ENCODE measurements at places on chromosomes 1 and 21. TPM values are rescaled to one million over a fixed set of nuclear protein-coding genes. Genes with fewer than 3 reads are reported as not detected.

Gene GFI1
- total RNA-seq = 3.3 TPM

Gene AIRE
- not detected for total RNA-seq

DNA sequence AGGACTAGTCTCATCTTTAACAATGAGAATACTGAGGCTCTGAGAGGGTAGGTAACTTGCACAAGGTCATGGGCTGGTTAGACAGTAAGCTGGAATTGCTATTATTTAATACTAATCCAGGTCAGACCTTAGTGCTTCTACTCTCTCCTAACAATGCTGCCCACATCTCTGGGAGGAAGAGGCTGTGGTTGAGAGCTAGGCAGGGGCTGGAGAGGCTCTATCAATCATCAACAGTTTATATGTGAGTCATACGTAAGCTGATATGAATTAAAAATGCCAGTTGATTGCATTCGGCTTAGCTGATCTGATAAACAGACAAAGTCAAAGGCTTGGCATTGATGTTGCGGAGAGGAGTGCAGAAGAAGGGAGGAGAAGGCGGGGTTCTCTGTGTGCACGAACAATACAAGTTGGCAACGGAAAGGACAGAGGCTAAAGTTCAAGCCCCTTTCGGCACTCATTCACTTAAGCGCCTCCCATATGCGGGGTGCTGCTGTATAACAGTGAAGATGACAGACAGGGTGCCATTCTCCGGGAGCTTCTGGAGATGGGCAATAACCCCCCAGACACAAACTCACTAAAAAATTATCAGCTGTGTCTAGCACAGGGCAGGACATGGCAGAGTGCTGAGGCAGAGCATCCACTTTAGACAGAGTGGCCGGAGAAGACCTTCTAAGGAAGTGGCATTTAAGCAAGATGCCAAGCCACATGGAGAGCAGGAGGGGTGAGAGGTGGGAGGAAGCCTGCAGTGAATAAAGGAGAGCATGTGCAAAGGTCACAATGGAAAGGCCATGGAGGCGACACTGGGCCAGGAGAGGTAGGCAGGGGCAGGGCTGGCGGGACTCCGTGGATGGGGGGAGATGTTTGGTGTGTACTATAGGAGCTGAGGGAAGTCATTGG lies 195.2 kb downstream of the ZSCAN20 start:
- no peaks in the 10 kb centered on the region for H3K36me3 ChIP-seq
- no peak overlapping the region for H3K4me3 ChIP-seq
- H3K27me3 ChIP-seq = no peaks in the 10 kb centered on the region
- no peak for DNase-seq
- no peaks in the 10 kb centered on the region for H3K4me1 ChIP-seq
- H3K27ac ChIP-seq = no peak overlapping the region

GRCh38 chr1:162357681-162358266 lies 18.9 kb downstream of the SPATA46 start:
- H3K36me3 ChIP-seq = peaks cover 13% of the 10 kb centered on the region
- no peaks in the 10 kb centered on the region for H3K27me3 ChIP-seq
- no peak overlapping the region for H3K4me3 ChIP-seq
- no peak overlapping the region for H3K27ac ChIP-seq
- DNase-seq = no peak

GRCh38 chr1:76820028-76820427 lies 47.3 kb upstream of the ST6GALNAC5 start:
- H3K27ac ChIP-seq = no peak overlapping the region
- no peaks in the 10 kb centered on the region for H3K27me3 ChIP-seq
- no peaks in the 10 kb centered on the region for H3K36me3 ChIP-seq
- H3K4me3 ChIP-seq = no peak overlapping the region

Gene OR14A2
- not detected for total RNA-seq

GRCh38 chr1:41983451-41983850 lies 64.7 kb upstream of the HIVEP3 start:
- H3K36me3 ChIP-seq = no peaks in the 10 kb centered on the region
- H3K27ac ChIP-seq = no peak overlapping the region
- no peak overlapping the region for H3K4me3 ChIP-seq
- H3K27me3 ChIP-seq = no peaks in the 10 kb centered on the region
- no peak for DNase-seq

DNA sequence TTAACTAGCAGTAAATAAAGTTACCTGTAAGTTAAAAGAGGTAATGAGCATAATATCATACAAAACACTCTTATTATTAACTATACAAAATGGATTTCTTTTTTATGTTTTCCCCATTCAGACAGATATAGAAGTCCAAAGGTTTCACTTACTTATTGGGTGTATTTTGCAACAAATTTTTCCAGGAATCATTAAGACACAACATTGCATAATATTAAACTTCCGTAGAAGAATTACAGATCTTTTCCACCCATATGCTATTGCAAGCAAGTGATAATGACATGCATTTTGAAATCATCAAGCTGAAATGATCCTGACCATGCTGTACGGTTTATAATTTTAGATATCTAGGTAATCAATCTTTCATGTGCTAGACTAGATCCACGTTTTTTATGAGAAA lies 957.0 kb downstream of the NCAM2 start:
- H3K4me3 ChIP-seq = no peak overlapping the region
- H3K4me1 ChIP-seq = no peaks in the 10 kb centered on the region
- DNase-seq = no peak

Gene TM2D1
- total RNA-seq = 59.6 TPM

DNA sequence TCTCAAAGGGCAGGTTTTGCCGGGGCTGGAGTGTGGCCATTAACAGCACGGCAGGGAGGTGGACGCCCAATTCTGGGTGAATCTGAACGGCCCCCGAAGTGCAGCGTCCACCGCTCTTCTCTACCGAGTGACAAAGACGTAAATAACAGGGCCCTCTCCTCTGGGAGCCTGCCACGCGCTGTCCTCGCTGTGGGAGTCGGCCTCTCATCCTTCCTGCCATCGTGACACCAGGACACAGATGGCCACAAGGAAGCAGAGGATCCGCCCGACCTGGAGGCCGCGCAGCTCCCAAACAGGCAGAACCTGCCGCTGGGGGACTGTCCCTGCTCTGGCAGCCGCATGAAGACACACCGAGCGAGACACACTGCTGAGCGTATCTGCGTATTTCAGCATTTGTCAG lies 12.1 kb upstream of the CDK11B start:
- no peaks in the 10 kb centered on the region for H3K27me3 ChIP-seq
- H3K4me1 ChIP-seq = no peaks in the 10 kb centered on the region
- no peak overlapping the region for H3K27ac ChIP-seq
- DNase-seq = no peak
- no peak overlapping the region for H3K4me3 ChIP-seq

GRCh38 chr1:156796340-156797097 lies 20.1 kb downstream of the SH2D2A start:
- peaks cover 100% of the 10 kb centered on the region for H3K36me3 ChIP-seq
- H3K4me1 ChIP-seq = peaks cover 5% of the 10 kb centered on the region
- H3K4me3 ChIP-seq = no peak overlapping the region
- H3K27ac ChIP-seq = no peak overlapping the region
- H3K27me3 ChIP-seq = no peaks in the 10 kb centered on the region

DNA sequence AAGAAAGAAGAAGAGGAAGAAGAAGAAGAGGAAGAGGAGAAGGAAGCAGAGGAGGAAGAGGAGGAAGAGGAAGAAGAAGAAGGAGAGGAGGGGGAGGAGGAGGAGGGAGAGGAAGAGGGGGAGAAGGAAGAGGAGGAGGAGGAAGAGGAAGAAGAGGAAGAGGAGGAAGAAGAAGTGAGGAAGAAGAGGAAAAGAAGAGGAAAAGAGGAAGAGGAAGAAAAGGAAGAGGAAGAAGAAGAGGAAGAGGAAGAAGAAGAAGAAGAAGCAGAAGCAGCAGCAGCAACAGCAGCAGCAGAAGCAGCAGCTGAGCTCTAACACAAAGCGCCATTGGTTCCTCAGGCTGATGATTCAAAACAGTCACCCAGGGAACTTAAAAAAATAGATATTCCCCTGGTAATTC lies 34.0 kb downstream of the DNAI4 start:
- no peak overlapping the region for H3K4me3 ChIP-seq
- DNase-seq = no peak
- no peak overlapping the region for H3K27ac ChIP-seq
- no peaks in the 10 kb centered on the region for H3K4me1 ChIP-seq

Gene BATF3
- total RNA-seq = 4.5 TPM

Gene PTPRU
- total RNA-seq = 32.7 TPM

GRCh38 chr1:217867446-217867995 lies 236.4 kb downstream of the SPATA17 start:
- H3K27ac ChIP-seq = no peak overlapping the region
- H3K4me3 ChIP-seq = no peak overlapping the region
- H3K4me1 ChIP-seq = no peaks in the 10 kb centered on the region
- no peaks in the 10 kb centered on the region for H3K27me3 ChIP-seq
- H3K36me3 ChIP-seq = no peaks in the 10 kb centered on the region
- no peak for DNase-seq

Gene LENEP
- not detected for total RNA-seq

Gene IL23R
- total RNA-seq = not detected

GRCh38 chr1:15229707-15230131 lies 17.3 kb upstream of the FHAD1 start:
- no peaks in the 10 kb centered on the region for H3K36me3 ChIP-seq
- no peak for DNase-seq
- no peaks in the 10 kb centered on the region for H3K27me3 ChIP-seq
- no peak overlapping the region for H3K27ac ChIP-seq
- no peak overlapping the region for H3K4me3 ChIP-seq
- H3K4me1 ChIP-seq = no peaks in the 10 kb centered on the region

GRCh38 chr1:150516050-150516591 lies 569 bp downstream of the FALEC start:
- H3K27me3 ChIP-seq = no peaks in the 10 kb centered on the region
- H3K4me1 ChIP-seq = peaks cover 12% of the 10 kb centered on the region
- H3K4me3 ChIP-seq = peak overlapping the region; percentile 64
- no peak for DNase-seq

DNA sequence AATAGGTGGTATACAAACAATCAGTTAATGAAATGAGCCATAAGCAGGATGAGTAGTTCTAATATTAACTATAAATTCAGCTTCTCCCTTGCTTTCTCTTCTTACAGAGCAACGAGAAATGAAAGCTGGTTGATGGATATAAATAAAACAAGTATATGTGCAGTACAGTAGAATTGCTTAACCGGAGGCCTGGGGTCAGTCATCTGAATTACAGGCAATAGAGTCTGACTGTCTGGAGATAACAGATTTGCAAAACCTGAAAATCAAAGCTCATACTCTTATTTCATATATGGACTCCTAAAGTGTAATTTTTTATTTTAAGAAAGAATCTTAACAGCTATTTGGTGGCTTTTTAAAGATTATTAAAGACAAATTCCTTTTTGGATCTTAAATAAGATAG lies 43.1 kb upstream of the SGIP1 start:
- no peaks in the 10 kb centered on the region for H3K27me3 ChIP-seq
- no peaks in the 10 kb centered on the region for H3K36me3 ChIP-seq
- no peak for DNase-seq
- H3K4me3 ChIP-seq = no peak overlapping the region
- H3K27ac ChIP-seq = no peak overlapping the region
- H3K4me1 ChIP-seq = peaks cover 7% of the 10 kb centered on the region

Gene ATP1A4
- 2.1 TPM for total RNA-seq

- no peak for DNase-seq
- no peaks in the 10 kb centered on the region for H3K4me1 ChIP-seq
Observed at GRCh38 chr1:119310301-119310700, 58.3 kb upstream of the HAO2 start.

GRCh38 chr1:187001198-187001889 lies 172.6 kb downstream of the PLA2G4A start:
- no peak overlapping the region for H3K4me3 ChIP-seq
- H3K36me3 ChIP-seq = no peaks in the 10 kb centered on the region
- peaks cover 17% of the 10 kb centered on the region for H3K4me1 ChIP-seq
- H3K27me3 ChIP-seq = no peaks in the 10 kb centered on the region
- no peak for DNase-seq
- peak overlapping the region; percentile 54 for H3K27ac ChIP-seq

DNA sequence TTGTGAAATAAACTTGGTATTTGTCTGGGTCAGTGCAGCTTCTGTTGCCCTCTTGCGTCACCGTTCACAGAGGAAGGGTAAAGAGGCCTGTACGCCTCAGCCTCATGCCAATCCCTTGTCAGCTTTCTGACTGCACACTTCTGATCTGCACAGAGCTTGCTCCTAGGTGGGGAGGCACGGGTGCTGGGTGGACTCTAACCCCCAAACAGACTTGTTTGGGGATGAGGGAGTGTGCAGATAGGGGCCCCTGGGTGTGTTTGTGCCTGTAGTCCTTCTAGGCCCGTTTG lies 803 bp upstream of the B4GALT2 start:
- H3K36me3 ChIP-seq = peaks cover 13% of the 10 kb centered on the region
- peak overlapping the region; percentile 89 for H3K4me3 ChIP-seq
- H3K4me1 ChIP-seq = peaks cover 63% of the 10 kb centered on the region
- no peaks in the 10 kb centered on the region for H3K27me3 ChIP-seq
- no peak for DNase-seq

- no peak for DNase-seq
- H3K4me1 ChIP-seq = no peaks in the 10 kb centered on the region
Observed at GRCh38 chr21:15088488-15088887, 23.7 kb upstream of the NRIP1 start.

Gene CFAP74
- total RNA-seq = not detected

GRCh38 chr1:206463911-206464310 lies 6.4 kb upstream of the IKBKE start:
- peaks cover 10% of the 10 kb centered on the region for H3K36me3 ChIP-seq
- H3K4me1 ChIP-seq = peaks cover 13% of the 10 kb centered on the region
- no peak for DNase-seq
- H3K4me3 ChIP-seq = no peak overlapping the region

DNA sequence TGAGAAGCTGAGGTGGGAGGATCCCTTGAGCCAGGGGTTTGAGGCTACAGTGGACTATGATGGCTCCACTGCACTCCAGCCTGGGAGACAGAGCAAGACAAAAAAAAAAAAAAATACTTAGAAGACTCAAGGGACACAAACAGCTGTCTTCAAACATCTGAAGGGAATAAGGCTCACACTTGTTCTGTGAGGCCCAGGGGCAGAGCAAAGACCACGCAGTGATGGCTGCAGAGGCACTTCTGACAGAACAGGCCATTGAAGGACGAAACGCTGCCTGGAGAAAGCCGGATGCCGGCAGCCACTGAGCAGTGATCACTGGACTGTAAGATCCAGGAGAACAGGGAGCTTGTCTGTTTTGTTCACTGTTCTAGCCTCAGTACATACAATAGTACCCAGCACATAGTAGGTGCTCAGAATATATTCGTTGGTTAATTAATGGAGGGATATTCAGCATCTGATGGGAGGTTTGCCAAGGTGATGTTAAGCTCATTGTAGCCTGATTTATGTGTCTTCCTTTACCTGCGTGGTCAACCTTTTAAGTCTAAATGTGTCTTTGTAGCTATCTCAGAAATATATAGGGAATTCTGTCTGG lies 12.1 kb upstream of the NDC1 start:
- peaks cover 41% of the 10 kb centered on the region for H3K36me3 ChIP-seq
- H3K27ac ChIP-seq = no peak overlapping the region
- DNase-seq = no peak
- no peaks in the 10 kb centered on the region for H3K27me3 ChIP-seq
- H3K4me1 ChIP-seq = no peaks in the 10 kb centered on the region
- no peak overlapping the region for H3K4me3 ChIP-seq
